NCI-H748 treated with DMSO at 0.1 percent for 48 hours (cell line): ENCODE measurements at places on chromosomes 13 and 19.
A peak's percentile ranks its signal among the peaks of the same experiment; 100 is the strongest.

DNA sequence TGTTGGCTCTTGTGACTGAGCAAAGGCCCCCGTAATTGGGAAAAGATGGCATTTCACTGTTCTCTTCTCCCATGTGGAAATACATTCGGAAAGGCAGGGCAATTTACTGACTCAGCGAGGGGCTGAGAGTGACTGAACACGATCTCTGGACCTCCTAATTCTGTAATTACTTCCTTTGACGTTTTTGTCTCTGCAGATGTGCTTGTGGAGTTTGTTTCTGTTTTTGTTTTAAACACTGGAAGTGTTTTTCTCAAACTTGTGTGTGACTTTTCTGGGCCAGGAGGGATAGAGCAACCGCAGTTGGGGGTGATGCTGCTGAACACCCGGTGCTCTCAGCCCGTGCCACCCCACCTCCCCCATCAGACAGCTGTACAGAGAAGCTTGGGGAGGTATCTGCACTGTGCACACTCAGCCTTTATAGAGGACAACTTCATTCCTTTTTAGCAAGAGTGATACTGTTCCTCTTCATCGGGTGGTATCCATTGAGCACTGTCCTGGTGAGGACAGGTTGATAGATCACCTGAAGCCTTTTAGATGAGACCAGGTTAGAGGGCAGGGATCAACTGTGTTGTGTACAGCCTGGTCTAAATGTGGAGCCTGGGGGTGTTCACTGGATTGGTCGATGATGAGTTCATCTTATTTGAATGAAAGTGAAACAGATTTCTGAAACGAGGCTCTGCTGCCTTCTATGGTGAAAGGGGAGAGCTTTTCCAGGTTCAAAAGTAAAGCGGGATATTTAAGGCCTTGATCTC lies 117.4 kb downstream of the ESD start:
- no peak for DNase-seq

DNA sequence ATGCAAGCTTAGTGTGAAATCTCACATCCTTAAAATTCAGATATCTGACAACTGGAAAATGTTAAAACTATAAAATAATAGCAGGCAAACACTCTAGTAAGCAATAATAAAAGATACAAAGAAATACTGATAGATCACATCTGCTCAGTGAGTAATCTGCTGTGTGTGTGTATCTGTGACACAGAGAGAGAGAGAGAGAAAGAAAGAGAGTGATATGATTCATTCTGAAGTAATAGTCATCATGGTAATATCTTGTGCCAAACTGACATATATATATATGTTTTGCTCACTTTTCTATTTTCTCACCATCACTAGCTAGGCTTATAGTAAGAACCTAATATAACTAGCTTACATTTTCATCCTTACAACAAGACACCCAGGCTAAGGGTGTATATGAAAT lies 288.0 kb upstream of the SLITRK6 start:
- no peak for DNase-seq

DNA sequence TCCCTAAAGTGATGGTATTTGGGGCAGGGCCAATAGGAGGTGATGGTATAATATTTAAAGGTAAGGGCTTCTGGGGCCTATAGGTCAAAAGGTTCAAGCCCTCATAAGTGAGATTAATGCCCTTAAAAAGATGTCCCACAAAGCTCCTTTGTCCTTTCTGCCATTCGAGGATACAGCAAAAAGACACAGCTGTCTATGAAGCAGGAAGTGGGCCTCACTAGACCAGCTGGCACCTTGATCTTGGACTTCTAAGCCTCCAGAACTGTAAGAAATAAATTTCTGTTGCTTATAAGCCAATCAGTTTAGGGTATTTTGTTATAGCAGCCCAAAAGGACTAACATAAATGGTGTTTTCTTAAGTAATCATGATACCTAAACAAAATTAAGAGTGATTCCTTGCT lies 27.2 kb upstream of the POU4F1 start:
- no peak for DNase-seq

- no peak for DNase-seq
These were observed 24.0 kb downstream of the SLC8A2 start for GRCh38 chr19:47447470-47448359.

- no peak for DNase-seq
These were observed 1174.2 kb downstream of the DIAPH3 start for GRCh38 chr13:58989556-58989955.

DNA sequence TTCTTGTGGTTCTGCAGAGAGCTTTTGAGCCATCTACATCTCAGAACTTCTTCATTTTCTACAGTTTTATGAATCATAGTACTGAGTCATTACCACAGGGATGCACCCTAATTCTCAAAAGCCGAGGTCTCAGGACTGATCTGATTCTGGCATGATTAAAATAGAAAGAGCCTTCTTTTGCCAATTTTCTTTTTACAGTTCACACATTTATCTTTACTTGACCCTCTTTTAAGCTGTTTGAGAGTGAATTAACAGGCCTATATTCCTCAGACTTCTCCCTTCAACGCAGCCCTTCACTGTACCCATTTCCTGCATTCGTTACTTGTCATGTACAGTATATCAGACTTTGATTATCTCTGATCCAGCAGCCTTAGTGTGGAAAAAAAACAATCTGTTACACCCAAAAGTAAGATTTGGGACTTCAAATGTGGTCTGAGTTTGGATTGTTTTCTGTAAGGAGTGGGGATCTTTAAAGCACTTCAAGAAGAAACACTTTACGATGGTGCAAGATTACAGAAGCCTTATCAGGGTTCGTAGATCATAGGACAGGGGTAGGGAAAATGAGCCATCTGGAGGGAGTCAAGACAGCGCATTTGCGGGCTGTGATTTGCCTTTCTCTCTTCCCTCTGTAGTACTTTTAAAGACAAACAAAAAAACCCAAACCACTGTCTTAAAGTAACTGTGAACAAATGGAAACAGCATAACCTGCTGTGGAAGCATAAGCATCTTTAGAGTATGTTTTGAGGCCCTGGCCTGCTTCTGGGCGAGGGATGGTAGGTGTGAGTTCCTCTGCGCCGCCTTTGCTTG lies 15.3 kb upstream of the GPR183 start:
- DNase-seq, result no peak

- DNase-seq, result no peak
These were observed 204.8 kb upstream of the ZNF536 start for GRCh38 chr19:30167206-30167868.

- DNase-seq, result peak; percentile 35
These were observed at the start of the genes PRDX2 and THSD8 for GRCh38 chr19:12801466-12802266. Gene PRDX2 (minus strand): TSS chr19:12801800. CDS start chr19:12801261, 539 bp downstream. Gene THSD8 (plus strand): TSS chr19:12802069. CDS start chr19:12802072, 3 bp downstream.
